Head of caudate nucleus (tissue), 42 donors: ENCODE measurements at places on chromosomes 7 and 10.
A peak's percentile ranks its signal among the peaks of the same experiment; 100 is the strongest.

GRCh38 chr10:15545266-15545665 is 174.2 kb upstream of the FAM171A1 start:
- DNase-seq, result no peak

DNA sequence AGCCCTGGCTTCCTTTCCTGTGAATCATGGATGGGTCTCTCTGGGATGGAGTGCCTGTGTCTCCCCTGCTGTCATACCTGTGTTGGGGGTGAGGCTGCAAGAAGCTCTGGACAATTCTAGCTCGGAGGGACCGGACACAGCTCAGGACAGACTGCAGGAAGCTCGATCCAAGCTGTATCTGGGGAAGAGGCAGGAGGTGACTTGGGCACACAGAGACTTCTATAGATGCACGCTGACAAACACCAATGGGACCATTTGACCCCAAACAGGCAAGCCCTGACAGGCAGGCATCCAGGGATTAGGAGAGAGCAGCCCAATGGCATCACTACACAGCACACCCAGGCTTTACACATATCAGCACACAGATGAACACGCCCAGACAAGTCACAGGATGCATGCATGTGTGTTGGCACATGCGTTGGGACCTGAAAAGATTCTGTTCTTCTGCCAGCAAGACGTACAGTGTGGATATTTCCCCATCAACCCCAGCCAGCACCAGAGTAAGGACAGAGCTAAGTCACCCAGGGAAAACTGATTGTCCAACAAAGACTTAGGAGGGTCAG is 4.5 kb downstream of the LLCFC1 start:
- no peak for DNase-seq

- no peak for DNase-seq
These were observed 97.7 kb downstream of the WDR37 start for GRCh38 chr10:1153805-1154351.

GRCh38 chr10:117175215-117175900 is 21.9 kb upstream of the KCNK18 start:
- peak; percentile 42 for DNase-seq

GRCh38 chr7:129435414-129435829 is 1.2 kb downstream of the STRIP2 start:
- no peak for DNase-seq

- peak; percentile 78 for DNase-seq
These were observed 13.8 kb downstream of the DAGLB start for GRCh38 chr7:6433784-6434615.

DNA sequence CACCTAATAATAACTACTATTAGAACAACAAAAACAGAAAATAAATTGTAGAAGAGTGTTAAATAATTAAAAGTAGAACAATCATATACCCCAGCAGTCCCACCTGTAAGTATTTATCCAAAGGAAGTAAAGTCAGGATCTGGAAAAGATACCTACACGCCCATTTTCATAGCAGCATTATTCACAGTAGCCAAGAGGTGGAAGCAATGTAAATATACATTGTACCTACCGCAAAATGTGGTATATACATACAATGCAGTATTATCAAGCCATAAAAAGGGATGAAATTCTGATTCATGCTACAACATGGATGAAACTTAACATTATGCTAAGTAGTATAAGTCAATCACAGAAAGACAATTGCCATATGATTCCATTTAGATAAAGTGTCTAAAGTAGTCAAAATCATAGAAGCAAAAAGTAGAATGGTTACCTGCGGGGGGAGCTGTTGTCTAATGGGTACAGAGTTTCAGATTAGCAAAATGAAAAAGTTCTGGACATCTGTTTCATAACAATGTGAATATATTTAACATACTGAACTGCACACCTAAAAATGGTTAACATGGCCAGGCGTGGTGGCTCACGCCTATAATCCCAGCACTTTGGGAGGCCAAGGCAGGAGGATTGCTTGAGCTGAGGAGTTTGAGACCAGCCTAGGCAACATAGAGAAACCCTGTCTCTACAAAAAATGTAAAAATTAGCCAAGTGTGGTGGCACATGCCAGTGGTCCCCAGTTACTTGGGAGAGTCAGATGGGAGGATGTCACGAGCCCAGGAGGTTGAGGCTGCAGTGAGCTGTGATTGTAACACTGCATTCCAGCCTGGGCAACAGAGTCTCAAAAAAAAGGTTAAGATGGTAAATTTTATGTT is 6.0 kb upstream of the TMED4 start:
- DNase-seq, result peak; percentile 31

- no peak for DNase-seq
These were observed 37.7 kb downstream of the ATXN7L1 start for GRCh38 chr7:105838627-105839231.

DNA sequence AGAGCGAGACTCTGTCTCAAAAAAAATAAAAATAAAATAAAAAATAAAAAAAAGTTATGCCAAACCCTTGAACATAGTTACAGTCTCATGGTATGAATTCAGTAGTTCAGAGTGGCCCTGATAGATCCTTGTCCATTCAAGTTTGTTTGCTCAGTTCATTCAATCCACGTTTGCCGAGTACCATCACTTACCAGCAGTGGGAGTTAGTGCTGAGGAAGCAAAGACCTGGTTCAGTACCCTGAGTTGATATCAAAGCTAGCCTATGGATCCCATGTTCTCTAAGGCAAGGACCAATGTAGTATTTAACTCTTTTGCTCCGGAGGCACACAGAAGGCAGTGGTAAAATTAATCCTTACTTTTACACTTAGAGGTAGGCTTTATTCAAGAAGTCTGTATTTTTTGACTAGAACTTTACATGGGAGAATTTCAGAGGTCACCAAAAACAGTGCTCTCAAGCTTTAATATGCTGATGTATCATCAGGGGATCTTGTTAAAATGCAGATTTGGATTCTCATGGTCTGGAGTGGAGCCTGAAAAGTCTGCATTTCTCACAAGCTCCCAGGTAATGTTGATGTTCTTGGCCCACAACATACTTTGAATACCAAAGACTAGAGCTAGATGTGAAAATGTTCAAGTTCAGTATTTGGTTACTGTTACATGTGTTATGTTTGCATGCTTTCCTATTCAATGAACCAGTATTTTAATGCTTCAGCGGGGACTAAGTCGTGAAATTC is 38.1 kb upstream of the HBP1 start:
- no peak for DNase-seq

DNA sequence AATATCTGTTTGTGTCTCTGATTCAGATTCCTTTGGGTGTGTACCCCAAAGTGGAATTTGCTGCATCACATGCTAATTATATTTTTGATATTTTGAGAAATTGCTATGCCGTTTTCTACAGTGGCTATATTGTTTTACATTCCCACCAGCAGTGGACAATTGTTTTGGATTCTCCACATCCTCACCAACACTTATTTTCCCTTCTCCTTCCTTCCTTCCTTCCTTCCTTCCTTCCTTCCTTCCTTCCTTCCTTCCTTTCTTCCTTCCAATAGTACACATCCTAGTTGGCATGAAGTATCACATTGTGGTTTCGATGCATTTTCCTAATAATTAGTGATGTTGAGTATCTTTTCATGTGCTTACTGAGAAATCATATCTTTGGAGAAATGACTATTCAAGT is 535.5 kb downstream of the SH2D4B start:
- no peak for DNase-seq

- DNase-seq, result no peak
These were observed 60.9 kb downstream of the MYOF start for GRCh38 chr10:93420944-93421825.

DNA sequence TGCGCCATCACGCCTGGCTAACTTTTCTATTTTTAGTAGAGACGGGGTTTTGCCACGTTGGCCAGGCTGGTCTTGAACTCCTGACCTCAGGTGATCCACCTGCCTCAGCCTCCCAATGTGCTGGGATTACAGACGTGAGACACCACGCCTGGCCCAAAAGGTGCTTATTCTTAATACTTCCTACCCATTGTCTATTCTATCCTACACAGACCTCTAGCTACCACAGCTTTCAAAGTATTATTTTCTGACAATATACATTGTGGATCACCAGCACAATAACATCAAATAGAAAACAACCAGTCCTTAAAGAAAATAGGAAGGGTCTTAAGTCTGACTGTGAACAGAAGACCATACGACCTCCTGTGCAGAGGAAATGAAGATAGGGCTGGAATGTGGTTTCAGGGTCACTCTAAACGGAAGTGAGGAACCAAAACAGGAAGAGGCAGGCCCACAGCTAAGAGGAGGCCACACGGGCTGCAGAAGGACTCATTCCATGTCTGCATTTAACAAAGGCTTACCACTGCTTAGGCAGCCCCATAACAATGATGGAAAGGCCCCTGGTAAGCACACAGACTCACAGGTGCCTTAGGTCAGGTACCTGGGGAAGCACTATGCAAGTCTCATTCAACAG is 115.2 kb downstream of the ZFAND4 start:
- DNase-seq, result no peak
